Amniotic stem cell (primary cell): ENCODE measurements at places on chromosomes 5 and 9.

GRCh38 chr9:1962588-1963106, 52.5 kb upstream of the SMARCA2 start:
- no peak for DNase-seq

GRCh38 chr5:160445132-160445531, 23.5 kb downstream of the PTTG1 start:
- DNase-seq = no peak

DNA sequence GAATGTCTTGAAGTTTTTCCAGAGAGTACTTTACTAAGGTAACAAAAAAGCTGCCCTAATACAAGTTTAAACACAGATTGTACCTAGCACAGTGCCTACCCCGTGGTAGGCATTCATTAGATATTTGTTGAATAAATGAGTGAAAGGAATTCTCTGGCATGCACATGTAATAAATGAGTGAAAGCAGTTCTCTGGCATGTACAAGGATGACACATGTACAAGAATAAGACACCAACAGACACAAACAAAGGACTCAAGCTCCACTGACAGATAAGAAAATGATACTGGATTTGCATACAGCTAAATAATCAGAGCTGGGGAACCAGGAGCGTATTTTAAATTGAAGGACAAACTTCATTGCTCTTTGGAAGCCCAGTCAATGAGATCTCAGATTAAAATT, 535.8 kb downstream of the EFNA5 start:
- DNase-seq = no peak

DNA sequence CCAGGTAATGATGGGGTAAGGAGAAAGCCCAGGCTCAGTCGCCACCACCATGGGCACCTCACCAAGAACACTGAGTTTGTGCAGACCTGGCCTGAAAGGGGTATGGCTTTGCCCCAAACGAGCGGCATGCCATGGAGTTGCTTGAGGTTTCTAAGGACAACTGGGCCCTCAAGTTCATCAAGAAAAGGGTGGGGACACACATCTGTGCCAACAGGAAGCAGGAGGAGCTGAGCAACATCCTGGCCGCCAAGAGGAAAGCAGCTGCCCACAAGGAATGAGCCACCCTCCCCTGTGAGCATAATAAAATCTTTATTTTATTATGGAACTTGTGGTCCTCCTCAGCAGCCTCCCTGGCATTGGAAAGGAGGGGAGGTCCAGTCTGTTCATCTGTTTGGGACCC, 23.8 kb downstream of the CD14 start:
- no peak for DNase-seq

GRCh38 chr9:126448865-126449577, 122.4 kb downstream of the MVB12B start:
- no peak for DNase-seq

GRCh38 chr5:35031276-35031675, 16.5 kb downstream of the AGXT2 start:
- no peak for DNase-seq

DNA sequence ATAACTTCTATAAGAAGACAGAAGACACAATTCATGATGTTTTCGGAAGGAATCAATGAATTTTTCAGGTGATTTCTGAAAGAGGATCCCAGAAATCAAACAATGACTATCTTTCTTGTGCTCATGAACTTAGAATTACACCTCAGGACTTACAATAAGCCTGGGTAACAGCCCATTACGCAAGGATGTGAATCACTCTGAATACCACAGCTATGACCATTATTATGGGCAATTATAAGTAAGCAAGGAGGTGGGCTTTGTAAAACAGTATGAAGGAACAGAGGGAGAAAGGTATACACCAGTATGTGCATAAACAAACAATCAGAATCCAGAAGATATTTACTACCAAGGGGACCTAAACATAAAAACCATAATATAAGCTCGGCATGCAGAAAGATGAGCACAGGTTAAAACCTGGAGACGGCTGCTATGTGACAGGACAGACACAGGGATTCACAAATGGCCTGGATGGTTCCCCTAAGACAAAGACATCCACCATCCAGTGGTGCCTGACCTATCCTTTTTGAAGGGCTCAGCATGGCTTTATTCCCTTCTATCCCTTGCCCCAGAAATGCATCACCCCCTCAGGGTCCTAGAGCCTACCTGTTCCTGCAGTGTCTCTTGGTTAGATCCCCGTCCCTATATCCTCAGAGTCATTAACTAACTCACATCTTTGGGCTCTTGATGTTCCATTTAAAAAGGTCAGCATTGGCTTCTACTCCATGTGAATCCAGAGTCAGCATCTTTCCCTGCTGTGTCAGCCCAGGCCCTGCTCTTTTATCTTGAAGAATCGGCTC, 21.8 kb upstream of the PPP2CA start:
- DNase-seq = peak; percentile 73

- no peak for DNase-seq
Measured at GRCh38 chr5:158869854-158870253, 229.9 kb downstream of the EBF1 start.

GRCh38 chr9:109781541-109782197, 1.7 kb downstream of the PALM2AKAP2 start:
- no peak for DNase-seq

DNA sequence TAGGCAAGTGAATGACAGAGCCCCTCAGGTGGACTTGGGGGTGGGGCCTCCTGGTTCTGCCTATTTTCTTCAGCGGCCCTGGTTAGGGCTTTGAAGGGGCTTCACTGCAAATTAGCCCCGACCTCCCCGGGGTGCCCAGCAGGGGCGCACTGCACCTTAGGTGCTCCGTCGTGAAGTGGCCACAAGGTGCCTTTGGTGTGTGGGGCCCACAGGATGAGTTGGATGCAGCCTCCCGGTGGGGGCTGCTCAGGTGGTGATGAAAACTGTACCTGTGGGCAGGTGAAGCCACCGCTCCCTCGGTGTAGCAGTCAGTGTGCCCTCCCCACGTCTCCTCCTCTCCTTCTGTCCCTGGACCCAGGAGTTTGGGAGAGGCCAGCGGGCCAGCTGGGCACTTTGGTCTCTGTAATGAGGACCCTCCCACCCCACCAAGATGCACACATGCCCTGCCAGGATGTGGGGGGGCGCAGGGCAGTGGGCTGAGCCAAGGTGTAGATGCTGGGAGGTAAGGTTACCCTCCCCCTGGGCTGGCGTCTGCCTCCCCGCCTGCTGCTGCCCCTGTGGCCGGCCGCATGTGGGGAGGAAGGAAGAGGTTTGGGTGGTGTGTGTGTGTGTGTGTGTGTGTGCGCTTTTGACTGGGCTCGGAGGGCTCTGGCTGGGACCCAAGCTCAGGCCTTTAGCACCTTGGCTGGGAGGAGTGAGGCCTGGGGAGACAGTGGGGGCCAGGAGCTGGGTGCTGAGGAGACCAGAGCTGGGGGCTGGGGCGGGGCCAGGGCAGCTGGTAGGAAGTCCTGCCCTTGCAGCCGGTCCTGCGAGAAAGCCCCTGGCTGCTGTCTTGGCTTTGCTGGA, 55.6 kb downstream of the RXRA start:
- DNase-seq = no peak

DNA sequence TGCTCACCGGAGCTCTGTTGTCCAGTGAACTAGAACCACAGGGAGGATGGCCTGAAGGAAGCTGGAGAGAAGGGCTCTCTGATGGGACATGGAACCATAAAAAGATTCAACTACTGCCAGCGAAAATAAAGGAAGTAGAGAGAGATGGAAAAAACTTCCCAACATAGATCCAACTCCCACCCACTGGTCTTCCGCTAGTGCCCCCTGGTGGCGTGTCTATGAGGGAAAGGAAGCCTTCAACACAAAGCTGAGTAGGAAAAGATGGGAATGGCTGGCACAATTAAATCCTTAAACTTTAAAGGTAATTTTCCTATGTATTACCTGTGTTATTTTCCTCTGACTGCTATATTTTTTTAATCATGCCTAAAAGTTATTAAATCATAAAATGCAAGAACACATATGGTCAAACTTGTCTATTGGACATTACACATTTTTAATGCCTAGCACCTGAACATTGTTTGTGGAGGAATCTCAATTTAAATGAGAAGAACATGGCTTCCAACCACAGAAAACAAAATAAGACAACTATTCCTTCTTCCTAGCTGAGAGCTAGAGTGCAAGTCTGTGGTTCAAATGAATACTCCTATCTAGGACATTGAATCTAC, 51.5 kb downstream of the CEP120 start:
- no peak for DNase-seq

DNA sequence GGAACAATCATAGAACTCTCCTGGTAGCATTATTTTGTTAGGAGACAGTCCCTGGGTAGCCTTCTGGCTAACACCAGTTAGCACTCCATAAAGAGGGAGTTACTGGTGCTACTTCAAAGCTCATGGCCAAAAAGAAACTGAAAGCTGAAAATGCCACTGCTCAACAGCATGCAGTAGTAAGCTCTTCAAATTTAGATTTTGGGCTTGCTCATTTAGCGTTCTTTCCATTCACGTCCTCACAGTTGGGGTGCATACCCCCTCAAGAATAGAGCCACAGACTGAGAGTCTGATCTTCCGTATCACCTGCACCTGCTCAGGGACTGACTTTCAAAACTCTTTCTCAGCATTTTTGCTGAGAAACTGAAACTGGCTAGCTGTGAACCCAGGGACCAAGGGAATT, 24.7 kb downstream of the NTRK2 start:
- DNase-seq = no peak

GRCh38 chr9:24293386-24293785, 252.3 kb downstream of the IZUMO3 start:
- DNase-seq = no peak

- no peak for DNase-seq
Measured at GRCh38 chr5:155293605-155294178, 280.1 kb downstream of the KIF4B start.

DNA sequence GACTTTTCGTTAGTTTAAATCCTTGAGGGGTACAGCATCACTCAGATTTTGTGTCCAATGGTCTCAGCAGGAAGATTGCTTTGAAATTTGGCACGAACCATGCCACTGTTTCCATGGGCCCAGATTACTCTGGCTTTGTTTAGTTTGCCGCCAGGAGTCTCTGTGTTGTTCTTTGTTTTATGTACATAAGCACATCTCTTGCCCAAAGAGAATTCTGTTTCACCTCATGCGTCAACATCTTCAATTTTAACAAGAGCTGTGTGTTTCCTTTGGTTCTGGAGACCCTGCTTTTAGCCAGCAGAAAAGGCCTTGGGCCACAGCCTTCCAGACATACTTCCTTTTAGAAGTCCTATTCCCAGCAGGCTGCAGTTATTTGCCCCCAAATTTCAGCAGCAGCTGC, 62.4 kb downstream of the TNPO1 start:
- no peak for DNase-seq
